ENCODE measurements at places on chromosomes 6 and 20.

- DNase-seq = no peak
Observed at GRCh38 chr6:33235221-33235634, 26.9 kb downstream of the RING1 start.

DNA sequence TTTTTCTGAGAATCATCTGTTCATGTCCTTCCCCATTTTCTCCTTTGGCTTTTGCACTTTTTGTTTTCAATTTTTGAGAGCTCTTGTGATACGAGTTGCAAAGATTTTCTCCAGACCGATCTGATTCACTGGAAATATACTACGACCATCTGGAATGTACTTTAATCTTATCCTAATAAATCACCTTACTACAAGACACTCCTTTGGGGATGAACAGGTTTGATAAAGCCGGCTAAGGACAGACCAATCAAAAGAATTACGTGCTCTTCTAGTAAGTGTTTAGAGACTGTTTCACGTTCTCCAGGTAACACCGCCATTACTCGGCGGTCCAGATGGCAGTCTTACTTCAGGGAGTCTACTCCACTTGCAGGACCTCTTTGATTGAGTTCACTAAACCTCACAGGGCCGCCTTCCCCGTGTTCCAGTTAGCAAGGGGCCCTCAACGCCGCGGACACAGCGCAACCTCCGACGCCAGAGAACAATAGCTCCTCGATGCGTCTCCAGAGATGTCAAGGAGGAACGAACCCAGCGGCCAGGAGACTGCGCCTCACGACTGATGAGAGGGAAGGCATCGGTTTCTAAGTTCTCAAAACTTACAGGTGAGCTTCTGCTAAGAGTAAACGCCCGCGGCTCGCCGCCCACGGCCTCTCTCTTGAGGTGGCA lies 920 bp upstream of the WTAP start:
- DNase-seq = no peak

GRCh38 chr20:59222253-59223181 lies 58.9 kb downstream of the ZNF831 start:
- DNase-seq = peak; percentile 33

DNA sequence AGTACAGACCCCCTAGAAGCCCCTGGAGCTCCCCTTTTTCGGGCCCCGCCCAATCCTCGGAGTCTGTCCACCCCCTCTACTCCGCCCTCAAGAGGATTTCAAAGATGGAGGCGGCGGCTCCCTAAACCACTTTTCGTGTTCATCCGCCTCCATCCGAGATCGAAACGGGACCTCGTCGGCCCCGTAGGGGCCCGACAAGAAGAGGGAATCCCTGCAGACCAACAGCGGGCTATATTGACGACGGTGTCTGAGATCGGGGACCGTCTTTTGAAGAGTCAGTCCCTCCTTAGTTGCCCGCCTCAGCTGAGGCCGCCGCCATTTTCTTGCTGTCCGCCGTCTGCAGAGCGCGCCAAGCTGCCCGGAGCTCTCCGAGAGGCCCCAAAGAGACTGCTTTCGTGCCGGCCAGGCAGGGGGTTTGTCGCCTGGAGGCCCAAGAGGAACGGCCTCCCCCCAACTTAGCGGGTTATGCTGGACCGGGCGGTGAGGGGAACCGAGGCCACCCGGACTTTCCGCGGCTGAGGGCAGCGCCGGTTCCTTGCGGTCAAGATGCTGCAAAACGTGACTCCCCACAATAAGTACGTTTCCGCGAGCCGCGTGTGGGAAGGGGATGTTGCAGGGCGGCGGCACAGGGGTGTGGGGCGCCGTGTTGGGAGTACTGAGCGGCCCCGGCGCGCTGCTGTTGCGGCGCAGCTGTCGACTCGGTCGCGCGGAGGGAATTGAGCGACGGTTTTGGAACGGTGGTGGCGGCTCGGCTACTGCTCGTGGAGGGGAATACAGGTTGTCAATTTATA lies 4.2 kb downstream of the BRD2 start:
- DNase-seq = no peak

DNA sequence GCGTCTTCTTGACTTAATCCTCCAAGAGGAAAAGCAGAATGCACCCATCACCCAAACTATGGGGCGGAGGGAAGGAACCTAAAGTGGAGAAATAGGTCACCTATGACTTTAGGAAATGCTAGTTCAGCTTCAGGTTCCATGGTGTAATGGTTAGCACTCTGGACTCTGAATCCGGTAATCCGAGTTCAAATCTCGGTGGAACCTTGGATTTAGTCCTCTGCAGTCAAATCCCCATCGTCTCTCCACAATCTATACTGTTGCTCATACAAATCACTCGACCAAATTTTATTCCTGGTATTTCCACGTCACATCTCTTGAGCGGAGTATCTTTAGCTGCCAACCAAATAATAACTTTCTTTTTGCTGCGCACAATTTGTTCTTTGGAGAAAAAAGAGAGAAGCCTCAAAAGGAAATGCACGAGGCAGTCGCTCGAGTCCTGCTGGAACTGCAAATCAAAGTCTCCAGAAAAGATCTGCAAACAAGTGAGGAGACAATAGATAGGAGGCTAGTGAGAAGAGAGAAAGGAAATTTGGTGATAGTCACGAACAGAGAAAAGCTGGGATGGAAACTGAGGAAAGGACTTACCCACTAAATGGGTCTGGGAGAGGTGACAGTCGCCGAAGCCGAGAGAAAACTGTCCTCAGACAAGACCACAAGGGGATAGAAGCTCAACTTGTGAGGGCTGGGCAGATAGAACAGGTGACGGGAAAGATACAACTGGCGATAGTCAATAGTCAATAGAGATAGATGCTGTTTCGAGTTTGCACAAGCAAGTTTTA lies 16.6 kb downstream of the POM121L2 start:
- peak; percentile 90 for DNase-seq

DNA sequence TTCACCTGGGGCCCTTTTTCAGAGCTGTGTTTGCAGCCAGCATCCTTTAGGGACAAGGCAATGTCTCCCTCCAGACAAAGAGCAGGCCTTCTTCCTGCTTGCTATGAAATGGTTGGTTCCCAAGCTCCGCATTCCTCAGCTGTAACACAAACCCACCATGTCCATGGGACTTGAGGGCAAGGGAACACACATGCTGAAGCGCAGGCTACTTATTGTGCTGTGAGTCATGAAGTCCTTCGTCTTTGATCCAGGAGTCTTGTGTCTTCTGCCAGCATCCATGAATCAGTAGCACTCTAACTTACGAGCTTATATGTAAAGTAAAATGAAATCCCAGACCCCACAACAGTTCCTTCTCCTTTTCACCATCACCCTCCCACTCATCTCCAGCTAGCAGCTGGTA lies 59.0 kb downstream of the ANKRD60 start:
- no peak for DNase-seq

GRCh38 chr20:52150440-52151258 lies 40.9 kb downstream of the ZFP64 start:
- peak; percentile 33 for DNase-seq

DNA sequence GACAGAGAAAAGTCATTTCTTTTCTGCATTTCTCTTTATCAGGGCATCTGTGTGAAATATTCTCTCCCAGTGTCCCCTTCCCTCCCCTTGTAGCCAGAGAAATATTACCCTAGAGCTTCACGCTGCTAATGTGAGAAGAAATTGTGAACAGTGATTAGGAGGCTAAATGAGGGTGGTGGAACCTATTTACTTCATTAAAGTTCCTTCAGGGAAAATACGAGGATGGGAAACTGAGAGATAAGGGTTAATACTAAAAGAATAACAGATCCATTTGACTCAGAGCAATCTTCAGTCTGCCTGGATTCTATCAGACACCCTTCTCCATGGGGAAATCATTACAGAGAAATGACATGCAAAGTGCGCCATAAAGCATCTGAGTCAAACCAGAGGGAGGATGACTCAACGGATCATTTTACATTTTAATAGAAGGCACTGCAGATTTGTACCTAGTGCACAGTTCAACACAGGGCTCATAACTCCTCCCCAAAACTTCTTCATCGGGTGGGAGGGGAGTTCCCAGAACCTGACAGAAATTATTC lies 131.3 kb downstream of the GJA10 start:
- peak; percentile 3 for DNase-seq

- DNase-seq = no peak
Observed at GRCh38 chr6:1392813-1393640, 3.7 kb downstream of the FOXF2 start.

GRCh38 chr20:396619-397431 lies 11.3 kb upstream of the RBCK1 start:
- DNase-seq = no peak

DNA sequence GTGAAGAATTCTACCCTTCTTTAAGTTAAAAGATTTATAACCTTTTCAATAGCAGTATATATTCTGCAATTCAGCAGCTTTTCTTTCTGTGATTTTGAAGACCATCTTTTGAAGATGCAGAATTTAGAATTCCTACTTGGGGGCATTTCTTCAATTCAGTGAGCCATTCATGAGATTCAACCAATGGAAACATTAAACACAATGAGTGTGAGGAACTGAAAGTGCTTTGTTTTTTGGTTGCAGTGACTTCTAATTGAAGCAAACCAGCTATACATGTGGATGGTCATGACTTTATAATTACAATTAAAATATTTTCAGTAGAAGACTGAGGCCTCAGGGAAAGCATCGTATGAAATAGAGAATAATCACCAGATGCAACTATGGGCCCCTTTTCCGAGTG lies 108.3 kb downstream of the CARMIL1 start:
- DNase-seq = no peak

GRCh38 chr6:113734982-113735381 lies 122.2 kb upstream of the MARCKS start:
- no peak for DNase-seq

- DNase-seq = no peak
Observed at GRCh38 chr20:41192575-41192974, 55.2 kb downstream of the PLCG1 start.

DNA sequence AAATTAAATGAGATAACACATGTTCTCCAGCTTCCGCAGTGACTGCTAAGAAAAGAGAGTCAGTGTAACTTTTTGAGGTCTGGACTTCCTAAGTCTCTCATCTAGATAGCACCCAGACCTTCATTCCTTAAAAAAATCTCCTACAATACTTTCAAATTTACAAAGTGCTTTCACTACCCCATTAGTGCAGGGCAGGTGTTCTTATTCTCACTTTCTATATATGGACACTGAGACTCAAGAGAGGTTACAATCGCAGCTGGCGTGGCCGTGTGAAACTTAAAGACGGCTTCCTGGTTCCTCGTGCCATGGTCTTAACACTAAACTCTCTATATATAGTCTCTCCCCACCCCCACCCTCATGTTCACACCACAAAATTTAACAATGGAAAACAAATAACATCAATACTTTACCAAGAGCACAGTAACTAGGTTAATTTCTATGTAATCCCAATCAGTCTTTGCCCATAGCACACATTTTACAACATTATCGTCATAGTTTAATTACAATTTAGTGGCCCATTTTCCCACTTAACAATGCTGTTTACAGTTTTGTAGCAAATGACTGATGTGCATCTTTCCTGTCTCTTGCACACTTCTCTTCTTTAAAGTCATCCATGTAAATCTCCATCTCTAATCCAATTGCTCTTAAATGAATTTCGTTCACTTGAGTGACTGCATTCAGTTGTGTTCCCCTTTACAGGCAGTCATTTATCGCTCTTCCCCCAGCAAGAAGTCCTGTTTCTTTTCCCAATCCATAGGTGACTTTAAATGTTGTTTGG lies 78.8 kb upstream of the ARID1B start:
- no peak for DNase-seq

Measured in HCT116 (cell line).